ENCODE measurements at places on chromosomes 2 and 18.

GRCh38 chr2:160301420-160301819, 101.3 kb upstream of the ITGB6 start:
- DNase-seq: no peak

DNA sequence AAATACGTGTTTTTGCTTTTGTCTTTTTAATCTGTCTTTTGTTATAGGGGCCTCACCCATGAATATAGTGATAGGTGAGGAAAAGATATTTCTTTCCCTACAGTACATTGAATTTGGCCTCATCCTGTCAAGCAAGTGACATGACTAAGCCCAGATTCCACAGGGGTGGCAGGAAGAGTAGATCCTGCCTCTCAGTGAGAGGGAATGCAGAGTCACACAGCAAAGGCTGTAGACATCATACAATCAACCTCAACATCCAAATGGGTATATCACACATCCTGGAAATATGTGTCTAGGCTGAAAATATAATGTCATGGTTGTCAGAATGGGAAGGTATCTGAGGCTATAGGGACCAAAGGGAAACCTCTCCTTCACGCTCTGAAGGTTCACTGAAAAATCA, 269.6 kb downstream of the CDH20 start:
- no peak for DNase-seq

DNA sequence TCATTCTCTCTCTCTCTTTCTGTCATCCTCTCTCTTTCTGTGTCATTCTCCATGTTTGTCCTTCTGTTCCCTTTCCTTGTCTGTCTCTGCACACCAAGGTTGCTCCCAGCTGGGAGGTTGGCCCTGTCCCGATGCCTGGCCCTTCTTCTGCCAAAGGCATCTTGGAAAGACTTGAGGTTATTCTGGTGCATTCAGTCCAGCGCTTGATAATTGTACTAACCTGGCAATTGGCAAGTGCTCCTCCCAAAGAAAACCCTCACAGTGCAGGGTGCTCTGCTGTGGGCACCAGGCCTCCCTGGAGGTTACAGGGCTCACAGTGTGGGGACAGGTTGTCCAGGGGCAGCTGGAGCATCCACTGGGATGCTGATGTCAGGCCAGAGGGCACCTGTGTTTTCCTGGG, 95.4 kb downstream of the GLI2 start:
- no peak for DNase-seq

DNA sequence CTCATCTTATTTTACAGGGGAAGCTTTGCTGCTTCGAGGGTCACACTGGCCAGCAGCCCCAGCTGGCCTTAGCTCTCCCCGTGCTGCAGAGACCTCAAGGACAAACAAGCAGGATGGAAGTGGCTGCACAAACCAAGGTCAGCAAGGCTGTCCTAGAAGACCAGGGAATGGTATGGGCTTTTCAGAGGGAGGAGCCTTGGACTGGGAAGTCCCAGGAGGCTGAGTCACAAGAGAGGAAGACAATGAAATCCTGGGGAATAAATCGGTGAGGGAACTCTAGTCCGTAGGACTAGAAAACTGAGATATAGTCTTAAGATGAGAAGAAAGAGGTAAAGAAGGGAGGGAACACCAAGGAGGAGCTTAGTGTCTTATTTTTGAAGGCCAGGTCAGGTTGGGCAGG, 15.7 kb downstream of the CREG2 start:
- no peak for DNase-seq

- DNase-seq: no peak
Observed at GRCh38 chr2:120910956-120911951, 175.6 kb downstream of the GLI2 start.

- DNase-seq: peak; percentile 76
Observed at GRCh38 chr2:234003972-234004617, 46.4 kb upstream of the SPP2 start.
